ENCODE measurements at places on chromosomes 12 and 14.

DNA sequence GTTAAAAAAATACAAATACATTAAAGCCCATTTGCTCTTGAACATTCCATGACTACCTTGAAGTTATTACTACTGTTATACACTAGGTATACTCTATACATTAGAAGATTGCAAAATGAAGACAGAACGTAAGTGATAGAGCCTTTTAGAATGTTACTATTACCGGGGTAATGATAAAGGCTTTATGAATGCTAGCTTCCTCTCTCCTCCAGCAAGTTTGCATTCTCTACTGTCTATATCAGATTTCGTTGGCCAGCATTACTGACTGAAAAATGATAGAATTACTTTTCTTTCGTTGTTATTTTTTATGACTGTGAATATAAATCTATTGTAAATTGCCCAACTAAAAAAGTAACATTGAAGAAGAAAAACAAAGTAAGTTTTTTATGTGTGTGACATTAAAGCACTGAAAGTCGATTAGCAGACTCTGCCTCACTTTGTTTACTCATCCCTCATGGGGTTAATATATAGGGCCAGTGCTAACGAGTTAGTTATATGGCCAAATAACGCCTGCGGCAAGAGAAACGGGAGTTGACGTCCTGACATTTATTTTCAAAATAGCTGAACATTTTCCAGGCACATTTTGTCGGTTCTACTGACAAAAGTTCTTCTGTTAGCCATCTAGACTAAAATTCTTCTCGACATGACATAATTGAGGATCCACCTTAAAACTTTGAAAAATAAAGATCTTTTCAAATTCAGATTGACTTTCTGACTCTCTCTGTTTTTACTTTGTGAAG, 163.8 kb upstream of the KITLG start:
- no peak for DNase-seq

DNA sequence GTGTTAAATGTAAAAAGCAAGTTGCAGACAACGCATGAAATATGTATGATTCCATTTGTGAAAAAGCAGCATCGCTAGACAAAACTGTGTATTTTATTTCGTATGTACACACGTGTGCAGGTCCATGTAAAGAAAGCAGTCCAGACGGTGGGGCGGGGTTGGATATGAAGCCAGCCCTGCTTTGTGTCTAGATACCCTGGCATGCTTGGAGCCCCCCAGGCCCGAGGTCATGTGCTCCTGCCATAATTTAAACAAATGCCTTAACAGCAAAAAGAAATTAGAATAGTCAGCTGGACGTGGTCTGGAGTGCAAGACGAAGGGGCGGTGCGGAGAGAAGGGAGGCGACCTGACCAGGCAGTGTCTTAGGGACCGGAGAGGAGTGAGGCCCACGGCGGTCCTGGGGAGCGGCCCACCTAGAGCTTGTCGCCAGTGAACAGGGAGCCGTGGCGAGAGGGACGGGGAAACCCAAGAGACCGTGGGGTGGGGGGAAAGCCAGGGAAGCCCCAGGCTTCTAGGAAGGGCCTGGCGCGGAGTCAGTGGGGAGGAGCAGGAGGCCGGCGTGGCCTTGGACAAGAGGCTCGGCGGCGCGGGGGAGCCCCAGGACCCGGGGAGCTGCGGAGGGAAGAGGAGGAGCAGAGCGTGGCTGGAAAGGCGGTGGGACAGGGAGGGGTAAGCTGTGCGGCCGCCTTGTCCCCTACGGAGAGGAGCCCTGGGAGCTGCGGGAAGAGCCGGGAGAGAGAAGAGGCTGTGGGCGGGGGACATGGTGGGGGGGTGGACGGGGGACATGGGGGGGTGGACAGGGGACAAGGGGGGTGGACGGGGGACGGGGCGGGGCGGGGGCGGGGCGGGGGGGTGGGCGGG, 118.5 kb upstream of the C14orf180 start:
- DNase-seq, result no peak

- no peak for DNase-seq
These were observed 18.9 kb downstream of the FOS start for GRCh38 chr14:75297411-75298040.

GRCh38 chr14:33120966-33121365, 182.3 kb downstream of the NPAS3 start:
- DNase-seq, result no peak

GRCh38 chr12:42010257-42010656, 134.4 kb downstream of the GXYLT1 start:
- no peak for DNase-seq

DNA sequence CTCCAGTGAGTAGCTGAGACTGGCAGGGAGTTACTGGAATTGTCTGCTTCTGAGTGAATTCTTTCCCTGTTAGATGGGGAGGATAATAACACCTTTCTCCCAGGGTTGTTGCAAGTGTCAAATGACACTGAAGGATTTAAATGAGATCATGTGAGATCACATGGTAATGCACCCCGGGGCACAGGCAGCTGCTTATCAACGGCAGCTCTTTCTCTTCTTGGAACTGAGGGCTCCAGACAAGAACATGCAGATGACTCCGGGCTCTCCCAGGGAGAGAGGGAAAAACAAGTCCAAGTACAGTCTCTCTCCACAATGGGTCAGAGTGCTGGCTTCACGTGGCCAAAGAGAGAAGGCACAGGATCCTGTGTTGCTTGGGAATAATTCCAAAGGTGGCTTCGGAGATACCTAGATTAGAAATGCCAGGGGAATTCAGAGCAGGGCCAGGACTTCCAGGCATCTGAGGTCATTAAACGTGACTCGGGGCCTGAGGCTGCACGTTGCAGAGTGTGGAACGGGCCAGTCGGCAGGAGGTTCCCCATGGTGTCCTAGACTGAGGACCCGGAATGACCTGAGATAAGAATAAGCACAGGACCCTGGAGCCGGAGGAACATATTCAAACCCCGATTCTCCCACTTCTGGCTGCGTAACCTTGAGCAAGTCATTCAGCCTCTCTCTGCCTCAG, 109.2 kb downstream of the PRMT8 start:
- no peak for DNase-seq

DNA sequence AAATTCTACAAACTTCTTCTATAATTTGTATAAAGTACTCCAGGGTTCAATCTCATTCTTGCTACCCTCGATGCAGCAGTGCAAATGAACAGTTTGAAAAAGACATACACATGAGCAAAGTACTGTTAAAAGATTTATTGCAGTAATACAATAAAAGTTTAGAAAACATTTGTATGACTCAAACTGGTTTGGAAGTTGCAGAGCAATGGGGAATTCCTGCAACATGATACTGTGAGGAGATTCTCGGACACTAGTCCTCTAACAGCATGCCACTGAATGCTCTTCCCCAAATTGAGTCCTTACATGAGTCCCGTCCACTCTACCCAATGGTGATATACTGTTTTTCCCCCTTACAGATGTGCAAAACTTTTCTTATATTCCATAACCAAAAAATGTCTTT, 45.4 kb downstream of the ATG14 start:
- no peak for DNase-seq

- no peak for DNase-seq
These were observed 30.7 kb upstream of the HDAC7 start for GRCh38 chr12:47850153-47851084.

DNA sequence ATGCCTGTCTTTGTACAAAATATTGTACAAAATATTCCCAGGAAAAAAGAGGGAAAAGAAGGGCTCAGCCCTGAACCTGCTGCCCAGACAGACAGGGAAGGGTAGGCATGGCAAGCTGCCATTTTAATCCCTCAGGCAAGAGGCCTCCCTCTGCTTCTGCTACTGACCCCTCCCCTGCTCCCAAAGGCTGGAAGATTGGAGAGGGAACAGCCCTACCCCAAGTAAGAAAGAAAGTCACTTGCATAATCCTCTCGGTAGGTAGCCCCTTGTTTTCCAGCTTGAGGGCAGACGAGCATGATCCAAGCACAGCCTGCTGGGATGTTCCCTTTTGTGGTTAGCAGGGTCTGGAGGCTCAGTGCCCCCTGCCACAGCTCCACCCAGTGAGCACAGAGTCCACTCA, 20.7 kb downstream of the ADCY6 start:
- DNase-seq, result no peak

- DNase-seq, result no peak
These were observed 32.9 kb downstream of the RAB21 start for GRCh38 chr12:71787580-71787979.

GRCh38 chr12:126726481-126727217, 1540.3 kb upstream of the TMEM132C start:
- no peak for DNase-seq

- DNase-seq, result no peak
These were observed 102.4 kb upstream of the ATF1 start for GRCh38 chr12:50661300-50662115.

DNA sequence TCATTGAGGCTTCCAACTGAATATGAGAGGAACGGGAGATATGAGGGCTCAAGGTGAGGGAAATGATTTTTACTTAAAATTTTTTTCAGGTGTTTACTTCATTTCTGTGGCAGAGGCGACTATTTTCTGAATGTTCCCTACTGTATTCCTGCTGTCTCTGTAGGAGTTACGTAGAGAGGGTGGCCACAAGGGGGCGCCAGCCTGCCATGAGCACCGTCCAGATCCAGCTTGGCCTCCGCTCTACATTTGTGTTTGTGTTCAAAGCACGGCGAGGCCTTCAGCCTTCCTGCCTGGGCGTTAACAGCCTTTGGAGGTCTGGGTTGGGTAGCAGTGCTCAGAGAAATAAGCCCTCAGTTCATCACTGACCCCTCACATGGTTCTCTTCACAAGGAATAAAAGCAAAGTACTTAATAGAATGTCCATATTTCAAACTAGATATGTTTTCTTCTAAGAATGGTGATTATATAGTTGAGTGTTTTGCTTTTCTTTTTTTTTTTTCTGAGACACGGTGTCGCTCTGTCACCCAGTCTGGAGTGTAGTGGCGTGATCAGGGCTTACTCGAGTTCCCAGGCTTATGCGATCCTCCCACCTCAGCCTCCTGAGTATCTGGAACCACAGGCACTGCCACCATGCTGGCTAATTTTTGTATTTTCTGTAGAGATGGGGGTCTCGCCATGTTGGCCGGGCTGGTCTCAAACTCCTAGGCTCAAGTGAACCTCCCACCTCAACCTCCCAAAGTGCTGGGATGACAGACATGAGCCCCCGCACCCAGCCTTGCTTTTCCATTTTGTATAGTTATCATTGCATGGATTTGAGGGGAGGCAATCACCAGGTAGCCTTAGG, 22.3 kb downstream of the CKB start:
- DNase-seq, result no peak

- DNase-seq, result no peak
These were observed 54.4 kb upstream of the C12orf50 start for GRCh38 chr12:88083634-88084033.

DNA sequence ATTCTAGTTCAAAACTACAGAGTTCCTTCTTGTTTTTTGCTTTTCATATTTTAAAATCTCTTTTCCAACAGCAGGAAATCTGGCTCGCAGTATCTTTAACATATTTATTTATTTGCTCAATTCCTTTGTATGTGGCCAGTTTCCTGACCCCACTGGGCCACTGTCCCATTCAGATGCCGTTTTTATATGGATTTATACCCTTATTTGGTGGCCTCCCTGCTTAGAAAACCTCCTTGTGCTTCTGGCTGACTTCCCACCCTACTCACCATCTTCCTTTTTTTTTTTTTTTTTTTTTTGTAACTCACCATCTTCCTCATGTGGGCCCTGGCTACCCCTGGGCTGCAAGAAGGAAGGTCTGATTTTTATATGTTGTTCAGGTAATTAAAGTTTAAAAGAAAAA, 53.9 kb downstream of the TTLL5 start:
- DNase-seq, result no peak

GRCh38 chr12:70637303-70638085, at the start of gene PTPRB:
PTPRB (minus strand) TSS chr12:70637429; CDS start chr12:70637395, 34 bp downstream.
- no peak for DNase-seq

DNA sequence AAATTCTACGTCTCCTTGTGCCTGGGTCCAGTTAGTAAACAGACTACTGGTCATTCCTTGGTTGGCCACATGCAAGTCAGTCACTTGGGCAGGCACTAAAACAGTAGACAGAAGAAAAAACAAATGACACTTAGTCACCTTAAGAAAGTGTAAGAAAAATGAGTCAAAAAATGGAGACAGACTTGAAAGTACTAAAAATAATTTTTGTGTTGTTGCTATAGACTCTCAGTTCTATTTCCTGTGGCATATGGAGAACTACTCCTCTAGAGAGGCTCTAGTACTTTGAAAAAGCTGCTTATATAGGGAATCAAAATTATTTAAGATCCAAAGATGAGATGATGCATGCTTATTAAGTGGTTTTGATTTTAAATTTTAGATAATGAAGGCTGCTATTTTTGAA, 56.0 kb downstream of the PTPRB start:
- DNase-seq, result no peak

- no peak for DNase-seq
These were observed 1.7 kb downstream of the TBX3 start for GRCh38 chr12:114682106-114682784.

DNA sequence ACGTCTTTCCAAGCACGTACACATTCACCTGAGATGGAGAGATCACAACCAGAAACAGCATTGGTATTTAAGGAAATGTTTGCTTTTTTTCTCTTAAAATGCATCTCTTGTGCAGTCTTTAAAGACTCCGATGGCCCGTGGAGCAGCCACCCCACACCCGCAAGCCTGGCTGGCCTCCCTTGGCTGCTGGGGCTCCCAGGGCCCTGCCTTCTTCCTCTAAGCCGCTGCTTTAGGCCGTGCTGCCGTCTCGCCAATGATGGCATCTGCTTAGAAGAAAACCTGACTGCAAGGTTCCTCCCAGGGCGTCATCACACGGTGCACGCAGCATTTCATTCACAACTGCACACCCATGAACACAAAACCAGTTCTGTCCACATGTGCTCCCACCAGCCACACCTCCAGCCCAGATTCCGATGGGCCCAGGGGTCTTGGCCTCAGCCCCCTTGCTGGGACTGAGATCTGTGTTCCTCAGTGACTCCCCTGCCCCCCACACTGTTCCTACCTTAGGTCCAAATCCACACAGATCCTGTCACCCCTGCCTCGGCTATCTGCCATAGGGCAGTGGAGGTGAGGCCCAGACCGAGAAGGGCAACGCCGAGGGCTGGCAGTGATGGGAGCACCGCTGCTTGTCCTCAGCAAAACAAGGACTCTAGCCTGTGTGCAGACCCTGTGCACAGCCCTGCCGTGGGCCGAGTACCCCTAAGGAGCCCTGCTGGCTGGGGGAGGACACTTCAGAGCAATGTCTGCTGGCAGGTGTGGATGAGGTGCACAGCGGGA, 4.4 kb downstream of the BTBD6 start:
- DNase-seq, result no peak

- no peak for DNase-seq
These were observed 57.0 kb downstream of the TMX1 start for GRCh38 chr14:51297066-51297465.

GRCh38 chr12:3723916-3724805, 28.7 kb downstream of the CRACR2A start:
- no peak for DNase-seq

DNA sequence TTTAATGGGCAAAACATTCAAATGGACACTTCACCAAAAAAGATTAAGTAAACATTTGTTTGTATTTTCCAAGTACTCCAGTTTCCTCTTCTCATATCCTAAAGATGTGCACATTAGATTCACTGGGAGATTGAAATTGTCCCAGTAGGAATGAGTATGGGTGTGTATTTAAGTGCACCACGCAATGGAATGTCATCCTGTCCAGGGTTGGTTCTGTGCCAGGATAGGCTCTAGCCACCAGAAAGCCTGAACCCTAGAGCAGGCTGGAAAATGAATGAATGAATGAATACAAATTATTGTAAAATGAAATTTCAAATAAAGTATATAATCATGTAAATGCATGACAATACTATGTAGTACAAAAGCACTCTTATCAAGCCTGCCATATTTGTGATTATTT, 14.0 kb downstream of the CEP83 start:
- DNase-seq, result no peak
